ENCODE measurements at places on chromosomes 1 and 21.

DNA sequence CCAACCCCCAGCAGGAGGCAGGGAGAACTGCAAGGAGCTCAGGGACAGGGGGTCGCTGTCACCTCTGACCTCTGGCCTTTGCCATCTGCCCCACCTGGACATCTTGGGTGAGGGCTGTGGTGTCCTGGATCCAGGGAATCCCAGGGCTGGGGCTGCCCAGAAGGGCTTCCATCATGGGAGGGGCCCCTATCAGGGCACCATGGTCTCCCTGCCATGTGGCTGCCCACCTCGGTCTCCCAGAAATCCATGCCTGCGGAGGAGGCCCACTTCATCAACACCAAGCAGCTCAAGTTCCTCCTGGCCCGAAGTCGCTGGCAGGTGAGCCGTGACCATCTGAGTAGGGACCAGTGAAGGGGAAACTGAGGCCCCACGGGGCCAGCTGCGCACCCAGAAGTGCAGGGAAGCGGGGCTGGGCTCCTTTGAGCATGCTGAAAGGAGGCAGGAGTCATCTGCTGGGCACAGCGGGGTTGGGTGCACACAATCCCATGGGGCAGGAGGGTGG, 36.1 kb downstream of the TRIM11 start:
- DNase-seq, result no peak

- no peak for DNase-seq
Observed at GRCh38 chr1:64469116-64469976, 583 bp upstream of the CACHD1 start.

- DNase-seq, result no peak
Observed at GRCh38 chr1:113517983-113518382, 127.7 kb downstream of the MAGI3 start.

DNA sequence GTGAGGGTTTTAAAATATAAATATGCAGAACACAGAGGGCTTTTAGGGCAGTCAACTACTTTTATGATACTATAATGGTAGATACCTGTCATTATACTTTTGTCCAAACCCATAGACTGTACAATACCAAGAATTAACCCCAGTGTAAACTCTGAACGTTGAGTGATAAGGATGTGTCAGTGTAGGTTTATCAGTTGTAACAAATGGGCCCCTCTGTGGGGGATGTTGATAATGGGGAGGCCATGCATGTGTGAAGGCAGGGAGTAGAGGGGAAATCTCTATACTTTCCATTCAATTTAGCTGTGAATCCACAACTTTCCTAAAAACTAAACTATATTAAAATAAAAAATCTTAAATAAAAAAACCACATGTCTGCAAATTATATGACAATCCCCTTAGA, 193.5 kb upstream of the CAMK1G start:
- DNase-seq, result no peak

DNA sequence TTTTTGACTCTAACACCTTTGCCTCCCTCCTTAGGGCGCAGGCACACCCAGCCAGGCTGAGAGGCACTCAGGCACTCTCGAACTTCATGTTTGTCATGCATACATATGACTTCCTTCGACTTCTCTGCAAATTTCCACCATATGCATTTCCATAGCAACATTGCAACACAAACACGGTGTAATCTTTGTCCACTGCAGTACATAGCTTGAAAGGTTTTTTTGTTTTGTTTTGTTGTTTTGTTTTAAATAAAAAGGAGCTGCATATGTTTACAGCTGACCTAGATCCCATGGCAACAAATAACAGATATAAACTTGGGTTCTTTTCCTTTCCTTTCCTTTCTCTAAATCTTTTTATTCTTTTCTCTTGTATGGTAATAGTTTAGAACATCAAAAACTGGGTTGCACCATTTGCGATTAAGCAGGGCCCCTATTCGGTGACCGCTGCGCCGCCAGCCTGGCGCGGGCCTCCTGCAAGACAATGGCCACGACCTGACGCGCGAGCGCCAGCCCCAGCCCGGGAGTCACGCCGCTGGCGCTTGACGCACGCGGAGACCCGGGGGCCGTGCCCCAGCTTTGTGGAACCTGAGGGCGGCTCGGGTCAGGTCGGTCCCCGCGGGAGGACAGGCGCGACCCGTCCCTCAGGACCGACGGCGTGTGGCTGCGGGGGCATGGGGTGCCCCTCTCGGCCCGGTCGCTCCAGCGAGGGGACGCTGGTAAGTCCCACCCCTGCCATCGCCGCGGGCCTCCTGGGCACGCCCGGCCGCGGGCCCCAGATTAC, 35.2 kb downstream of the CCN1 start:
- no peak for DNase-seq

GRCh38 chr1:227544067-227545050, 19.0 kb upstream of the ZNF678 start:
- no peak for DNase-seq

Measured in activated T-cell treated with anti-CD3 and anti-CD28 coated beads, Interleukin-2, amount 50 U/mL, for 24 hours (primary cell).